ENCODE measurements at places on chromosomes 6 and 20.

DNA sequence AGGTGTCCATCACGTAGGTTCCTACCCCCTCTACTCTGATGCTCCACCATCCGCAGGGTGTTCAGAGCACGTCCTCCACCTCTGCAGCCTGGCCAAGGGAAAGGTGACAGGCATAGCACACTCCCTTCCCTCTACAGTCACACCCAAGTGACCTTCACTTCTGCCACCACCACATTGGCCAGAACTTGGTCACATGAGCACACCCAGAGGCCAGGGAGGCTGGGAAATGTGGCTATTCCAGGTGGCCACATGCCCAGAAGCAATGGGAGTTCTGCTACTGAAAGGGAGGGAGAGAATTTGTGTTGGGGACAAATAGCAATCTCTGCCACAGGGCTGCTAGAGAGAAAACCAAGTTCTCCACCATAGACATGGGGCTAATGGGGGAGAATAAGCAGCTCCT is 180.3 kb downstream of the NFATC2 start:
- no peak for DNase-seq

GRCh38 chr20:8074931-8075330 is 55.4 kb upstream of the TMX4 start:
- DNase-seq = no peak

GRCh38 chr6:14072084-14072483 is 45.5 kb upstream of the CD83 start:
- DNase-seq = no peak

DNA sequence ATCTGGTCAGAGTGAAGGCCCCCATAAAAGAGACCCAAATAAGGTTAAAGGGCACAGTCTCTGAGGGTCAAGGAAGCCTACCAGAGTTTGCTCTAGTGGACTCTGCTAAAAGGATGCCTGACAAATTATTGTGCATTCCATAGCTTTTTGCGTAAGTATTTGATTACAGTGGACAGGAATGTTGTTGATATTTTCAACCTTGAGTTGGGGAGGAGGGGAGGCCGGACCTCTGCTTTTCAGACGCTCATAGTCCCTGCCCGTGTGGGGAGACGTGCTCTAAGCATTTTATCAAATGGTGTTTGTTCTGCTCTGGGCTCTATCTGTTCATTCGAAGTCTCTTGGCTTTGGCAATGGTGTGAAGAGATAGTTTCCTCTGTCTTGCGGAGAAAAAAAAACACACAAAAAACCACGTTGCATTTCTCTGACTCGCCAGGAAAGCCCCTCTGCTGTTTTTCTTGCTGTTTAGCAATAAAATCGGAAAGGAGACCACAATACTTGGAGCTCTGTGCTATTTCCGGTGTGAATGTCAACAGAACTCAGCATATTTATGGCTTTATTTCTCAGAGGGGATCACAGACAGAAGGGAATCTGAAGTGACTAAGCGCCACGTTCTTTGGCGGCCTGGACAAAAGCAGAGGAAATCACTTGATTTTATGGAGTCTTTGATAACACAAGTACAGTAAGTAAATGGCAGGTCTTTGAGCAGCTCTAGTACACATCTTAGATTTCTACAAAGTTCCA is 159.8 kb downstream of the ZFP64 start:
- DNase-seq = no peak
